CD4-positive, alpha-beta T cell treated with Interleukin-1 beta for 1 hour (primary cell): ENCODE measurements at places on chromosomes 2 and 18.

- no peak for DNase-seq
Observed at GRCh38 chr2:120571015-120571728, 164.5 kb upstream of the GLI2 start.

- DNase-seq, result no peak
Observed at GRCh38 chr2:189232759-189233406, 53.3 kb upstream of the COL5A2 start.

- no peak for DNase-seq
Observed at GRCh38 chr2:206837775-206838174, 72.4 kb downstream of the FASTKD2 start.

GRCh38 chr2:65607662-65608305 is 175.4 kb upstream of the SPRED2 start:
- DNase-seq, result no peak

- no peak for DNase-seq
Observed at GRCh38 chr2:99450199-99450598, 39.6 kb downstream of the REV1 start.

DNA sequence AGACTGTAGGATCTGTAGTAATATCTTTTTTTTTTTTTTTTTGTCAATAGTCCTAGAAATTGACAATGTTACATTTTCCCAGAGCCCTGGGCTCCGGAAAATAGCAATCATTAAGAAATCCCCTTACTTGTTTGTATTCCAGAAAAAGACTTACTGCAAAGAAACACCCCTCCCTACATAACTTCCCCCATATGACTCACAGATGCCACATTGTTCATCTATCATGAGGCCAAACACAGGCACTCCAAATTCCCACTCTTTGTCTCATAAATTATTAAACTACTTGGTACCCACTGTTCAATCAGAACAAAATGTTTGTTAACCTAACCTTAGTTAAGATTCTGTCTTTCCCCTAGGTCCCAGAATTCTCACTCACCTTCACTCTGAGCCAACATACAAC is 53.5 kb downstream of the TEX51 start:
- DNase-seq, result no peak

GRCh38 chr2:171803757-171804156 is 90.3 kb downstream of the SLC25A12 start:
- DNase-seq, result no peak

DNA sequence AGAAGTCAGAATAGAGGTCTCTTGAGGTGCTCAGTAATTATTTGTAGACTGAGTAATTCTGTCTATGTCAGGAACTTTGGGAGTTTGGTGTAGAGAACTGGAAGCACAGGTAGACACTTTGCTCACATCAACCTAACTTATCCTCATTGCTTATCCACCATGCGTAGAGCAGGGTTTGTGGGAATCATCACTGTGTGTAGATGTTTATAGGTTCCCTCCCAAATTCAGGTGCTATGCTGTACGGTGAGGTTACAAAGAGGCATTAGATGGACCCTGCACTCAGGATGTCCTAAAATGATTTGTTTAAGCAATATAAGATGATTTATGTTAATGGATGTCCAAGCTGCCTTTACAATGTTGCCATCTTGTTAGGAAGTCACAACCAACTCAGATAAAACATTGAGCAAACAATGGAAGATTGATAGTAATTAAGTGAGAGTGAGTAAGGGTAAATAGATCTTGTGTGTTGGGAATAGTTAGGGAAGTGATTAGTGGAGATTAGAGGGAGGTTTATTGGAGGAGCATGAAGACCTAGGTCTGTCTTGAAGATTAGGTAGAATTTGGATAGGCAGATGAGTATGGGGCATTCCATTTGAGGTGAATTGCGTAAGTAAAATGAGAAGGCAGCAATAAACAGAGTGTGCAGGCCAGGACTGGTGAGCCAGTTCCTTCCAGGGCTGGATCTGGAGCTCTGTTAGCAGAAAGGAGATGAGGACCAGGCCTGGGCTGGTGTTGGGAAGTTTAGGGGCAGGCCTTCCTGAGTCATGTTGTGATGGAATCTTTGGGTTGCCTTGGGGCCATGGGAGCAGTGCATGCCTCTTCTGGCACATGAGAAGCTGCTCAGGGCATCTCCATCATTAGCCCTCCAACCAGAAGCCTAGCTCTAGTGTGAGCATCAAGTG is 12.1 kb downstream of the EPAS1 start:
- no peak for DNase-seq

DNA sequence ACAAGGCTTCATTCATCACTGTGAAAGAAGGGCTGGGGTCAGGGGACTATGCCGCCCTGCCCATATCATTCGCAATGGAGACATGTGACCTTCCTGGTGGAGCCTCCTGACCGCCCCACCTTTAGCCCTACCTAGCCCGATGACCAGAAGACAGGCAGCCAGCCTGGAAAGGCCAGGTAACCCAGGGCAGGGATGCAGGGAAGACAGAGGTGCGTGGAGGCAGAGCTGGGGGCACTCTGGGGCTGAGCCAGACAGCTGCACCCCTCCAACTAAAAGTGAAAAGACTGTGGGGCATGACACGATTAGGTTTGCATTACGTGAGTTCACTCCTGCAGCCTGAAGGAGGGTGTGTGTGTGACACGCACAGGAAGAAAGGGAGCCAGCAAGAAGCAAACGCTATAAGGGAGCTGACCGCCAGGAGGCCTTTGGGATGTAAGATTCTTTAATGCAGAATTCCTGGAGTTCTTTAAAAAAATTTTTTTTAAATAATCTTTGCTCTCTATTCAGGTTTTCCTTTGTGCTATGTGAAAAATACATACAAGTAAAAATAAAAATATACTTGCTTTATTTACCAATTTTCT is 3.7 kb upstream of the HES6 start:
- no peak for DNase-seq

GRCh38 chr2:221447310-221447709 is 124.8 kb downstream of the EPHA4 start:
- no peak for DNase-seq
